ENCODE measurements at places on chromosomes 12 and 14. TPM values are rescaled to one million over a fixed set of nuclear protein-coding genes. Genes with fewer than 3 reads are reported as not detected.

Gene GPR135
- 1.6 TPM for total RNA-seq

DNA sequence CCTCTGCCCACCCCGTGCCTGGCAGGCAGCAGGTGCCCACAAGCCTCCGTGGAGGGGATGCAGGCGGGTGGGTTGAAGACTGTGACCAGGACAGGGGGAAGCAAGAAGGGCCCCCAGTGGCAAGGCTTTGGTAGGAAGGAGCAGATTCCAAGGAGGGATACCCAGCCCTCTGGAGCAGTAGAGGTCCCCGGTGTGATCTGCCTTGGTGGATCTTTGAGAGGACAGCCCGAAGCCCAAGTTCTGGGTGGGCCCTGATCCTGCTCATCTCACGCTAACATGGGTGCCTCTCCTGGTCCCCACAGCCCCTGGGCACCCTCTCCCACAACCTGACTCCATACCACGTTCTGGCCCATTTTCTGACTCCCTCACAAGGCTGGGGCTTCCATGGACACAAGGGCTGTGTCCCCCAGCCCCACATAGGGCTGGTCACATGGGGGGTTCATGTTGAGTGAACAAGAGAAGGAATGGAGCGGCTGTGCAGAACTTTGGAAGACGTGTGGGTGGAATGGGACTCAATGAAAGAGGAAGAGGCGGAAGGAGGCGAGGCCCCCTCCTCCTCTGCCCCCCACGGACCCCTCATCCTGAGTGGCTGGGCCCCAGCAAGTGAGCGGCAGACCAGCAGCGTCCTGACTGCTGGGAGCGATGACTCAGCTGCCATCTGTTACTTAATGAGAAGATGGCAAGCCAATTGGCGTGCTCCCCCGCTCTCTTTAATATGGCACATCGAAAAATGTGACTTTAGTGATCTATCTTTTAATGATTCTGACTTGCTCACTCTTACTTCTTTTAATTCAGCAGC is 77.0 kb upstream of the BCL11B start:
- DNase-seq, result no peak

Gene CHPT1
- 13.3 TPM for total RNA-seq

- DNase-seq, result no peak
Measured at GRCh38 chr12:69331519-69331908, 16.7 kb upstream of the LYZ start.

DNA sequence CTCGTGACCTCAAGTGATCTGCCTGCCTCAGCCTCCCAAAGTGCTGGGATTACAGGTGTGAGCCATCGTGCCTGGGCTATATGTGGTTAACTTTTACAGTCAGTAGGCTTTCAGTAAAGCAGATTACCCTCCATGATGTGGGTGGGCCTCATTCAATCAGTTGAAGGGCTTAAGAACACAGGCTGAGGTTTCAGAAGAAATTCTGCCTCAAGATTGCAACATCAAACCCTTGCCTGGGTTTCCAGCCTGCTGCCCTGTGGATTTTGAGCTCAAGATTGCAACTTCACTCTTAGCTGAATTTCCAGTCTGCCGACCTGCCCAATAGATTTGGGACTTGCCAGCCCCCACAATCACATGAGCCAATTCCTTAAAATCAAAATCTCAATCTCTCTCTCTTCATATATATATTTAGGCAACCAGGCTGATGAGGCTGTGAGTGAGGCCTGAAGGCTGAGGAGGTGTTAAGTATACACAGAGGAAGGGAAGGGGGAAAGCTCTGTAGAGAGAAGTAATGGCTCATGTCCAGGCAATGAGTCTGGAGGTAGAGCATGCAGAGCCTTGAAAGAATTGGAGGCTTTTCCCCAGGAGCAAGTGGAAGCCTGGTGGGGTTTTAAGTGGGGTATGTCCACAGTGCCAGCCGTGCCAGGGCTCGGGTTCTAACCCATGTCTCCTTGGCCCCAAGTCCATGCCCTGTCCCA is 33.3 kb upstream of the ACTN1 start:
- no peak for DNase-seq

DNA sequence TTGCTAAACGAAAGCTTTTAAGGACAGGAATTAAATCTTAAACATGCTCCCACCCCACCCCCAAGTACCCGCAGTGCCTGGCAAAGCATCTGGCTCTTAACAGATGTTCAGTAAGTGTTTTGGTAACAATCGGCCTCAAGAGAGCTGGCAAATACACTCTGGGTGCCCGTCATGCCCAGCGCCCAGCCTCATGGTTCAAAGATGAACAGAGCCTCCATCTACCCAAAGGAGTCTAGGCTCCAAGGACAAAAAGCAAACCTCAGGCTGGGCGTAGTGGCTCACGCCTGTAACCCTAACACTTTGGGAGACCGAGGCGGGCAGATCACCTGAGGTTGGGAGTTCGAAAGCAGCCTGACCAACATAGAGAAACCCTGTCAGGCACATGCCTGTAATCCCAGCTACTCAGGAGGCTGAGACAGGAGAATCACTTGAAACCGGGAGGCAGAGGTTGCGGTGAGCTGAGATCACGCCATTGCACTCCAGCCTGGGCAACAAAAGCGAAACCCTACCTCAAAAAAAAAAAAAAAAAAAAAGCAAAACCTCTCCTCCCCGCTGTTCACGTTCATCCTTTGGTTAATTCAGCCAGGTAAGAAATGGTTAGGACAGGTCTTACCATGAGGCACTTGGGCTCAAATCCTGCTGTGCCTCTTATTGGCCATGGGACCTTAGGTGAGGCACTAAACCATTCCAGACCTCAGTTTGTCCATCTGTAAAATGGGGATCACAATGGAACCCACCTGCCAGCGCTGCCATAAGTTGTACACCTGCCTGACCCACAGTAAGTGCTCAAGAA is 151.3 kb downstream of the BCL11B start:
- DNase-seq, result no peak
